ENCODE measurements at places on chromosomes 3 and 15.

- DNase-seq: no peak
Observed at GRCh38 chr3:113560831-113561623, 28.7 kb downstream of the SIDT1 start.

- DNase-seq: no peak
Observed at GRCh38 chr3:47783673-47784072, 2.0 kb upstream of the SMARCC1 start.

GRCh38 chr3:55704521-55704920, 217.4 kb upstream of the WNT5A start:
- no peak for DNase-seq

- no peak for DNase-seq
Observed at GRCh38 chr3:15585111-15585845, 16.1 kb downstream of the HACL1 start.

GRCh38 chr15:85492406-85492805, 112.0 kb downstream of the AKAP13 start:
- DNase-seq: no peak

GRCh38 chr3:66719796-66720356, 219.1 kb upstream of the LRIG1 start:
- no peak for DNase-seq

GRCh38 chr3:16770021-16770420, 114.7 kb upstream of the PLCL2 start:
- DNase-seq: no peak

GRCh38 chr3:107833043-107833442, 257.8 kb downstream of the CD47 start:
- DNase-seq: no peak

- no peak for DNase-seq
Observed at GRCh38 chr3:182524711-182525401, 268.4 kb upstream of the ATP11B start.
